Occipital lobe (tissue), 3 donors: ENCODE measurements at places on chromosomes 2 and 18.

DNA sequence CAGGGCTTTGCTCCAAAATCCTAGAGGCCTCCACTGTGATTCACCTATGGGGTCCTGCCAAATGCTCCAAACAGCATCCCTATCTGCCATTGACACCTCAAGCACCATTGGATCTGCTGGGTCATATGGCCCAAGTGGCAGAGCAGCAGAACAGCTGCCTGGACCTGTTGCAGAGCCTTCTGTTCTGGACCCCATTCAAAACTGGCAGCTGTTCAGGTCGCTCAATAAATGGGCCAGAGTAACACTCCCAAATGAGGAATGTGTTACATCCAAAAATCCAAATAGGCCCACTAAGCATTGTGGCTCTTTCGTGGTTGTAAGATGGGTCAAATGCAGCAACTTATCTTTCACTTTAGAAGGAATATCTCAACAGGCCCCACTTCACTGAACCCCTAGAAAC is 783.6 kb downstream of the DCDC2C start:
- DNase-seq, result no peak

DNA sequence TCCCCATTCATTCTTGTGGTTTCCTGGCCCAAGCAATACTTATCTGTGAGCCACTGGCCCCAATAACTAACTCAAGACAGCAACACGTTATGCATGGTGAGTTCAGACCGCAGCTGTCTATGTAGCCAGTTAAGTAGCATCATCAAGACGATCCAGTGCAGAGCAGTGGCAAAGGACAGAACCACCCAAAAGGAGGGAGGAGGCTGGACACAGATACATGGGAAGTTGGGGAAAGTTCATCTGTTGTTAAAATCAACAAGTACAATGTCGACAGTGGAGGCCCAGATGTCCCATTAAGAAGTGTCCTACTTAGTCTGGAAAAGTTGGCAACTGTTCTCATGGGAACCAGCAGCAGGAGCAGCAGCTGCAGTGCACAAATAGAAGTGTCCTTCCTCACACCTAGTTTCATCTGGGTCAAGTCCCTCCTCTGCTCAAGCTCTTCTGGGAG is 106.9 kb upstream of the THOC1 start:
- no peak for DNase-seq

- DNase-seq, result peak; percentile 39
Measured at GRCh38 chr18:35117951-35118411, 76.8 kb downstream of the MAPRE2 start.

GRCh38 chr2:48719480-48720177 is 35.9 kb downstream of the LHCGR start:
- no peak for DNase-seq

DNA sequence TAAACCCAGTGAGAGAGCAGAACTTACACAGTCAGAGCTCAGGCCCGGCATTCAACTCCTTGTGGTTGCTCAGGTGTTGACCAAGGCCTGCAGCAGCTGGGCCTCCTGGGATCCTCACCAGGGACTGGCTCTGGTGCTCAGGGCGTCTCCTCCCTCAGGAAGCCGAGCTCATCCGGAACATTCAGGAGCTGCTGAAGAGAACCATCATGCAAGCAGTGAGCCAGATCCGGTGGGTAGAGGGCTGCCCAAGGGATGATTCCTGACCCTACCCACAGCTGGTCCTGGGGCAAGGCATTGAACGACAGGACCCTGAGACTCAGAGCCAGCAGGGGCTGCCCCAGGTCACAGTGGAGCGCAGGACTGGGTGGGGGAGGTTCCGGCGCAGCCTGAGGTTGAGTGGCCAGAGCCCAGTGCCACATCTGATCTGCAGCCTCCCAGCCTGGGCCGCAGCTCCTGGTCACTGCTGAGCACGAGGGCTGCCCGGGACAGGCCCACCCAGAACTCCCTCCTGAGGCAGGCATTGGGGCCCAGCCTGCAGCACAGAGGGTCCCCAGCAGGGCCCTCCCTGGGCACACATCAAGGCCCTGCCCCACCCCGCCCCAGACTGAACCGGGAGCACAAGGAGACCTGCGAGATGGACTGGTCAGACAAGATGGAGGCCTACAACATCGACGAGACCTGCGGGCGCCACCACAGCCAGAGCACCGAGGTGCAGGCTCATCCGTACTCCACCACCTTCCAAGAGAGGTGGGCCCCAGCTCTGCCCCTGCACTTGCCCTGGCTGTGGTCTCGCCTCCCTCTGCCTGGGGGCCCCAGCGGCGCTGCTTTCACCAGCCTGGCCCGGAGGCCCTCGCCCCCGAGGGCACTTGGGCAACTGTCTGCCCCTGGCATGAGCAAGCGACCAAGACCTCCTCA is 2.4 kb downstream of the TEKT4 start:
- DNase-seq, result no peak

GRCh38 chr2:73033766-73034381 is 37.6 kb downstream of the SFXN5 start:
- DNase-seq, result no peak

DNA sequence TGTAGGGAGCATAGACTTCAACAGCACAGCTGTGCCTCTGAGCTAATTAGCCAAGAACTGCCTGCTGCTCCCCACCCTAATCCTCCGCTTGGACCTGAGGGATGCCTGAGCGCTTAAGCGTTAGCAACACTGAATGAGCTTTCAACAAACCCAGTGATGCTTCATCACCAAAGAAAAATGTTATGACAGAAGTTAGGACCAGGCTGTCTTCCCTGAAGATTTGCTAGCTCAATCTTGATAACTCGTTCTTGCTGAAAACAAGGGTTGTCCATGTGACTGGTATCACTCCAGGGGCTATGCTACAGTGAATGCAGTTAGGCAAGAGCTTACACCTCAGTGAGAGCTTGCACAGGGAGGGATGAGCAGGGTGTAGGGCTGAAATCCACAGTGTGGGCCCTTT is 190.7 kb upstream of the SIX2 start:
- DNase-seq, result no peak

GRCh38 chr2:137935591-137935990 is 28.7 kb upstream of the HNMT start:
- no peak for DNase-seq

GRCh38 chr2:241154915-241155314 is 4.6 kb downstream of the PPP1R7 start:
- DNase-seq, result peak; percentile 45
